Activated CD4-positive, alpha-beta T cell treated with anti-CD3 and anti-CD28 coated beads, Interleukin-2, amount 50 U/mL, for 1 hour (primary cell): ENCODE measurements at places on chromosomes 1 and 21.

- no peak for DNase-seq
These were observed 18.5 kb downstream of the LRRC41 start for GRCh38 chr1:46284597-46285564.

DNA sequence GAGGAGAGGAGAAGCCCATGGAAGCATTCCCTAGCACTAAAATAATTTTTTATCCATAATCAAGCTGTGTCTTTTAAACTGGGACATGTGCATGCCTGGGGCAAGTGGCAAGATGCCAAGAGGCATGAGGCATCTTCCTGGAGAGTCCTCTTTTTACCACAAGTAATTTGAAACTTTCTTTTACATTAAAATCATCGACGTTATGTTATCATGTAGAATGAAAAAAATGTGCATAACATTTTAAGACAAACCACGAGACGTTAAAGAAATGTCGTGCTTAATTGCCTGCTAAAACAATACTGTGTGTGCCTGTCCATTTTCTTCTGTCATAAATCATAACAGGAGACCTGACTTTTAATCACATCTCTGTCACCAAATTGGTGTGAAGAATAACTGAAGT is 1.5 kb downstream of the STYXL2 start:
- no peak for DNase-seq

DNA sequence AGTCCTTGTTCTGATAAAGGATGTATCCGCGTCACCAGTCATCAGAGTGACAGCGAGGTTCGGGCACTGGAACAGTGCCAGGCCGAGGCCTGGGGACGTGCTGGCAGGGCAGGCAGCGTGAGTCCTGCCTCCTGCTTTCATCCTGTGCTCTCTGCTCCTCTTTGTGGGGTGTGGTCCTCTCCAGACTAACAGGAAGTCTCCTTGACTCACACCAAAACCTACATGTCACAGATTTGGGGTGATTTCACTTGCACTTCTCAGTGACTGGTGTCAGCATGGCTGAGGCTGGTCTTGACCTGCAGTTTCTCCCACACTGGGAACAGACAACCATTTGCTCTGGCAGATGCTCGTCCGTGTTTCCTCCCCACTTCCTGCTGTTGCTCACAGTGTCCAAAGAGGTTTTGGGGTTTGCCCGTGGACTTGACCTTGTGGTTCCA is 8.8 kb upstream of the NLRP3 start:
- peak; percentile 72 for DNase-seq

- no peak for DNase-seq
These were observed 114.4 kb downstream of the CENPF start for GRCh38 chr1:214717351-214717750.

DNA sequence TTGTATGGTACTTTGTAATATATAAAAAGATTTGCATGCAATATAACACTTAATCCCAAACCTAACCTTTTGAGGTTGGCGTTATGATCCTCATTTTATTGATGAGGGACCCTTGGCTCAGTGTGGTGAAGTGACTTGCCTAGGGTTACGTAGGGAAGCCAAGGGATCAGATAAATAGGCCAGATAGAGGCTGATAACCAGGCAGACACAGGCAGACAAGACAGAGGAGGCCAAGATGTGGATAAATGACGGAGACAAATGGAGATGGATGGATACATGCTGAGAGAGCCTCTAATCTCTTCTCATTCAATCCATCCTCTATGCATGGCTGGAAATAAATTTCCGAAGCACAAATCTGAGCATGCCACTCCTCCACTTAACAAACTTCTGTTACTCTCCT is 136.9 kb upstream of the SPATA6 start:
- no peak for DNase-seq
